ENCODE measurements at places on chromosomes 6 and 20.

DNA sequence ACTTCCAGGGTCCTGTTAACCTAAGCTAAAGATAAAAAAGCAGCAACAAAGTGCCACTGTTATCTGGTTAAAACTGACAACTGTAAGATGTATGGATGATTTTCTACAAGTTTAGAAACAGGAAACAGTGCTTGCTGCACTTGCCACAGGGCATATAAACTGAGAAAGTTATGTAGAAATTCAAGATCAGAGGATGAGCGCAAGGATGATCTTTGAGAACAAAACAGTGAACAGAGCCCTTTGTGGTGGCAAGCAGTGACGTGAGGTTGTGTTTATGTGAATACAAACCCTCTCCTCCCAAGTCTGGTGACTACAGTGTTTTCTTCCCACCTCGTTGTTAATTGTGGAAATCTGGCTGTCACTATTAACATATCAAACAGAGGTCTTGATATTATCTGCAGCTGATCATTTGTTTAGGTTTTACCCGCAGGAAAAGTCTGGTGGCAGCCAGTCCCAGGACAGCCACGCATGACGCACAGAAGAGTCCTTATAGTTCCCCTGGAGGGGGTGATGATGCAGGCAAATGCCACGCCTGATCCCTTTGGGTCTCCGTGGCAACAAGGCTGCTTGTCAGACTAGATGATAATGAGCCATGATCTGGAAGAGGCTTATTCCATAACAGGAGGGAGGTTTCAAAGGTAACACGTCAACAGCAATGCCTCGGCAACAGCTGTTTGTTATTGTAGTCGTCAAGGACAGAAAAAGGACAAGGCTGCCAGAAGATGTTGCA, 43.1 kb upstream of the TNFAIP3 start:
- no peak overlapping the region for H3K27ac ChIP-seq
- H3K4me3 ChIP-seq: no peak overlapping the region
- H3K4me1 ChIP-seq: peaks cover 7% of the 10 kb centered on the region
- DNase-seq: no peak
- no peaks in the 10 kb centered on the region for H3K27me3 ChIP-seq

- no peaks in the 10 kb centered on the region for H3K36me3 ChIP-seq
- H3K27ac ChIP-seq: no peak overlapping the region
- no peaks in the 10 kb centered on the region for H3K4me1 ChIP-seq
Observed at GRCh38 chr6:132369526-132369925, 31.7 kb downstream of the MOXD1 start.

DNA sequence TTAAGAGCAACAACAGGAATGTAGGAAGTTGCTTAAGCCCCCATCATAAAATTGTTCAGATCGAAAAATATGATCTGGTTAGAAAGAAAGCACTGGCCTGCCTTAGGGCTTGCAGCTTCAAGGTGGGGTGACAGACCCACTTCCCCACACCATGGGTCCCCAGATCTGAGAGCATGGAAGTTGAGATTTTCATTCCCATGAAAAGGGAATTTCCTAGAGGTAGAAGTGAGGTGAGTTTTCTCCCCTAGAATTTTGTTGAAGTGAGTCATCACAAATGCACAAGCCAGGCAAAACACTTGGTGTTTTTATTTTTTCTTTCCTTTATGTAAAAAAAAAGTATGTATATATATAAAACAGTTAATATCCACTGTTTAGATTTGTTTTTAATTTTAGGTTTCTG, 213.6 kb upstream of the SUPT3H start:
- H3K27me3 ChIP-seq: no peaks in the 10 kb centered on the region
- no peak for DNase-seq
- peaks cover 34% of the 10 kb centered on the region for H3K4me1 ChIP-seq
- no peaks in the 10 kb centered on the region for H3K36me3 ChIP-seq

DNA sequence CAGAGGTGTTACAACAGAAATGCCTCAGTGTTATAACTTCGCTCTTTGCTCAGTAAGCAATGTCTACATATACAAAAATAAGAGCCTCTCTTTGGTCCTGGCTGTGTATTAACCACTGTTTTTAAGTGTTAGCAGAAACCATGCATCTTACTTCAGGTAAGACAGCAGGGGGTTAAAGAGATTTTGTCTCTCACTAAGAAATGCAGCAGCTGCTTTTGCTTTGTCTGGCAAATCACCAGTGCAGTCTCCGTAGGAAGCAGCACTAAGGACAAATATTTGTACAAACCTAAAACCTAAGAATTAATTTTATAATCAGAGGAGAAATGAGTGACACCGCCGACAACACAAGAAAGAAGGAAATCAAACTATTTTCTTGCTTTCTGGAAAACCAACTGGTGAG, 758 bp downstream of the SMIM28 start:
- DNase-seq: no peak
- H3K27me3 ChIP-seq: no peaks in the 10 kb centered on the region
- no peak overlapping the region for H3K4me3 ChIP-seq

- H3K4me1 ChIP-seq: peaks cover 25% of the 10 kb centered on the region
- no peak overlapping the region for H3K27ac ChIP-seq
- H3K4me3 ChIP-seq: no peak overlapping the region
- DNase-seq: no peak
- H3K36me3 ChIP-seq: peaks cover 6% of the 10 kb centered on the region
Observed at GRCh38 chr20:36246401-36246800, 10.1 kb downstream of the AAR2 start.

Data from vagina (tissue), 2 donors.